ENCODE measurements at places on chromosomes 6 and 20.

DNA sequence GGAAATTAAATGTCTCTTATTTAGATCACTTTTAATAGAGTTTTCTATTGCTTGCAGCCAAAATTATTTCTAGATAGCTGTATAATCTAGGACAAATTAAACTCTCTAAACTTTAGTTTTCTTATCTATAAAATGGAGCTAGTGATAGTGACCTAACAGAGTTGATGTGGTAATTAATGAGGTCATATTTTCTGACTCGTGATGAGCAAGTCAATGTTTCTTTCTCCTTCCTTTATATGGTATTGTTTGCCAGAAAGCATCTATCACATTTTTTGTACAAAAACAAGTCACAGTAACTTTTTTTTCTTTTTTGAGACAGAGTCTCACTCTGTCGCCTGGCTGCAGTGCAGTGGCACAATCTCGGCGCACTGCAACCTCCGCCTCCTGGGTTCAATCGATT lies 267.7 kb downstream of the FARS2 start:
- DNase-seq: no peak

DNA sequence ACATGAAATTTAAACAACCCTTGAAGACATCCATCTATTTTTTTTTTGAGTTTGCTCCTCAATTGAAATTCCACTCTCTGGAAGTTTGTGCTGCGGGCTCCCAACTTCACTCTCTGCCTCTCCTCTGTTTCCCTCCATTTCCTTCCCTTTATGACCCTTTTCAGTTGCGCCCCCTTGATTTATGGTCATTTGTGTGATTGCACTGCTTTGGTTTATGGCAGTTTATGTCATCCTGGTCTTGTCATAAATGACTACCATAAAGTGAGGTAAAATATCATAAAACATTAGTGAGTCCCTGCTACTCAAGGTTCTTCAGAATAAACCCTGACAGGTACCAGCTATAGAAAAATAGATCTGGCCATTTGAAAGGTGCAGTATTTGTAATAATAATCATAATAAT lies 348.3 kb upstream of the ZFP64 start:
- no peak for DNase-seq

- no peak for DNase-seq
These were observed 98.7 kb upstream of the FUT9 start for GRCh38 chr6:95917034-95917433.

GRCh38 chr6:16660157-16660497 lies 101.1 kb downstream of the ATXN1 start:
- no peak for DNase-seq

DNA sequence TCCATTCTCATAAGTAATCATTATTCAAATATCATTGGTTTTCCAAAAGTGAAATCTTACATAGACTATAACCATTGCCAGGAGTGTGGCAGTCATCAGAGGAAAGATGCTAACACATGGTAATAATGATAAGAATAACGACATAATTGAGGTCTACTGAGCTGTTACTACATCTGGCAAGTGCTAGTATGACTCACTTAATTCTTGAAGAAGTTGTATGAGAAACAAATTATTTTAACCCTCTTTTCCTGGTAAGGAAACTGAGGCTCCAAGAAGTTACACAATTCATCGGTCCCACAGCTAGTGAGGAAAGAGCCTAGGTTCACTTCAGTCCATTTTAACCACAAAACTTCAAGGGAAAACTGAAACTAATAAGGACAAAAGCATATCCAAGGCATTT lies 335.6 kb upstream of the BTBD3 start:
- no peak for DNase-seq

DNA sequence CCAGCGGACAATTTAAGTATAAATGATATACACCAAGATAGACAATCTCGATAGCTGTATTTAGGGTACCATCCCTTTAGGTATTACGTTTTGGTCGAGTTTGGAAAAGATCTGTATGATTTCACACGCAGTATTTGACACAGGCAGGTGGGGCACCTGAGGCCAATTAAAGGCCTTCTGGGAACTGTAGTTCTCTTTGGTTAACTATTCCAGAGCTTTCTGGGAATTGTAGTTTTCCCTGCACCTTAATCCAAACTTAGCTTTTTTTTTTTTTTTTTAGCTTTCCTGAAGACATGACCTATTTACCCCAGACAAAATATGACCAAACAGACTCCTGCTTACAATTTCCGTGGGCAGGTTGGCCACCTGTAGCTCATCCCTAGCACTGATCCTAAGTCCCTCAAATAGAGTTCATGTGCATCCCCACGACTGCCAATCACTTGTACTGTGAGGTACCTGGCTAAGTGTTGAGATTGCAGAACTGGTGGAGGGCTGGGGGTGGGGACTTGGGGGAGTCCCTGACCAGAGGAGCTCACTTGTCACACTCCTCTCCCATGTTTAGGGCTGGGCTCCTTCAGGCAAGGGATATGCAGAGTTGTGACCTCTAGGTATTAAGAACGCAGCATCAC lies 999 bp upstream of the EHMT2 start:
- DNase-seq: no peak

DNA sequence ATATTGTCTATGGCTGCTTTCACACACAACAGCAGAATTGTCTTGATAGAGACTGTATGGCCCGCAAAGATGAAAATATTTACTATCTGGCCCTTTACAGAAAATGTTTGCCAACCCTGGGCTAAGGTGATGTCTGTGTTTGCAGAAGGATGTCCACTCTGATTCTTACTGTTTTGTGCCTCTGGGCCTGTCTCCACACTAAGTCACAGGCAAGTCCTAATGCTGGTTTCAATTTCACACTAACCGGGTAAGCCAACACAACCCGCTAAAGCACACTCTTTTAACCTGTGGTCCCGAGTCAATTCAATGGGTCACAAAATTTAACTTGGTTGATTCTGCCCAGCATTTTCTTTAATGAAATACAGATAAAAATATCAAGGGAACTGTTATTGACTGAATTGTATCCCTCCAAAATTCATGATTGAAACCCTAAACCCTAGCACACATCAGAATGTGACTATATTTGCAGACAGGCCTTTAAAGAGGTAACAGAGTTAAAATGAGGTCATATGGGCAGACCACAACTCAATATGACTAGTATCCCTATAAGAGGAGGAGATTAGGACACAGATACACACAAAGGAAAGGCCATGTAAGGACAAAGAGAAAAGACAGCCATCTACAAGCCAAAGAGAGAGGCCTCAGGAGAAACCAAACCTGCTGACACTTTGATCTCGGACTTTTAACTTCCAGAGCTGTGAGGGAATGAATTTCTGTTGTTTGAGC lies 78.4 kb downstream of the FYN start:
- DNase-seq: no peak

GRCh38 chr6:139961190-139961589 lies 586.7 kb upstream of the CITED2 start:
- DNase-seq: no peak

GRCh38 chr6:146305092-146305491 lies 238.5 kb upstream of the RAB32 start:
- no peak for DNase-seq

DNA sequence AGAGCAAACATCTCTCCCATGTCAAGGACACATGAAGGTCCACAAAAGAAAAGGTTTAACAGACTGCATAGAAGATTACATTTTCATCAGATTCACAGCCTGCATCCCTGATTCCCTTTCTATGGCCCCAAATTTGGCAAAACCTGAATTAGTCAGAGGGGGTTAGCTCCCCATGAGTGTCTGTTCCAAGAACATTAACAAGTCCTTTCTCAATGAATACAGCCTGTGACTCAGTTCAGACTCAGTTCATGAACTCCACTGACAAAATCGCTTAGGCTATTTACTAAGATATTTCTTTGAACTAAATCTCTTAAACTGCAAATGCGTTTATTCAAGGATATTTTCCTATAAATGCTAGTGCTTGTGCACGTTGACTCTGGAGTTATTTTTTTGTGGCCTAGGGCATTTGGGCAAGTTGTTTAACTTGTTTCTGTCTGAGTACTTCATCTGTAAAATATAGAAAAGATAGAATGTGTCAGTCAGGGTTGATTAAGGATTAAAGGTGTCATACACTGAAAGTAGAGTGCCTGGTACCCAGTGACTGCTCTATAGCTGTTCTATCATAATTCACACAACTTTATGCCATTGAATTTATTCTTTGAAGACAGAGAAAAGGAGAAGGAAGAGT lies 422.6 kb downstream of the HTR1B start:
- no peak for DNase-seq

DNA sequence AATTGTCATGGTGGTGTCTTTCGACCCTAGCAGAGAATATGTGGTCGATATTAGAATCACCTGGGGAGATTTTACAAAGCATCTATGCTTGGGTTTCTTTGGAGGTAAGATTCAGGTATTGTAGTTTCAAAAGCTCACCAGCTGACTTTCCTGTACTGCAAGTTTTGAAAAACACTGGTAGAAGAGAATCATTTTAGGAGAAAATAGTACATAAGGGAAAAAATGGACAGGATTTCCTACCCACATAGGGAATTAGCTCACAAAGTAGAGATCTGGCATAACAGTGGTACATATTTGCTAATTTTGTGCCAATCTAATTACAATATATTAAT lies 27.4 kb upstream of the ABT1 start:
- DNase-seq: no peak

DNA sequence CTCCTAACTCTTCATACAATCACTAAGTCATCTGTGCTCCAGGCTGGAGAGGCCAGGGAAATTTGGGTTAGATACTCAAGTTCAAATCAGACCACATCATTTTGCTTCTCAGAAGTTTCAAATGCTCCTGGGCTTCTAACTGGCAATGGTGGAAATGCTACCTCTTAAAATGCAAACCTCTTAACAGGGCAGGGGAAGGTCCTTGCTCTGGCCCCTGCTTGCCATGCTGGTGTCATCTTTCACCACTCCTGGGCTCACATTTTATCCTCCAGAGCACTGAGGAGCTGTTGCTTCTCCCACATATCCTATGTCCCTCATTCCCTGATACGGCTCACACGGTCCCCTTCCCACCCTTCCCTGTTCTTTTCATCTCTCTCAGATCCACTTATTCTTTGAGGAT lies 41.8 kb upstream of the NT5E start:
- DNase-seq: no peak

- no peak for DNase-seq
These were observed 54.6 kb downstream of the GMPR start for GRCh38 chr6:16292942-16293341.

GRCh38 chr20:53929974-53930650 lies 140.3 kb downstream of the BCAS1 start:
- no peak for DNase-seq
